ENCODE measurements at places on chromosomes 11 and 22.

DNA sequence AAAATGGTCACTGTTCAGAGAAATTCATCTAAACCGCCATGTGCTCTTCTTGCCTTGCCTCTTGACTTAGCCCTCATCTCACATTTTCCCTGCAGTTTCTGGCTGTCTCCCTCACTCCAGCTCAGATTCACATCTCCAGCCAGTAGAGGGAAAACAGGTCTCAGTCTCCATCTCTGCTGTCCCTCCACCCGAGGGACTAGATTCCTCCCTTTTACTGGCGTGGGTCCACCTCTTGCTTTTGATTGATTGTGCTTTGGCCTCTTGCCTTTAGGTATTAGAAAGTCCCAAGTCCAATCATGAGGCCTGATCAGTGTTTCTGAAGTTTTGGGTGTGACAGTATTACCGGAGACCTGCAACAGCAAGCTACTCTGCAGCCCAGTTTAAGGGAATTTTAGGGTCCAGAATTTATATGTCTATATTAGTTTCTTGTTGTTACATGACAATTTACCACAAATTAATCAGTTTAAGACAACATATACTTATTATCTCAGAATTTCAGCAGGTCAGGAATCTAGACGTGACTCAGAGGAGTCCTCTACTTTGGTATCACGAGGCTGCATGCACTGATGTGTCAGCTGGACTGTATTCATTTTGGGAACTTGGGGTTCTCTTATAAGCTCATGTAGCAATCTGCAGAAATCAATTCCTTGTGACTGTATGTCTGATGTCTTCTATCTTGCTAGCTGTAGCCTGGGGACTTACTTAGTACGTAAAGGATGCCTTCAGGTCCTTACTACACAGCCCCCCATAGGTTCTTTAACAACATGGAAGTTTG, 805.2 kb upstream of the CCDC90B start:
- DNase-seq, result no peak

- peak; percentile 14 for DNase-seq
Measured at GRCh38 chr22:50399751-50400331, 56.7 kb downstream of the PPP6R2 start.

DNA sequence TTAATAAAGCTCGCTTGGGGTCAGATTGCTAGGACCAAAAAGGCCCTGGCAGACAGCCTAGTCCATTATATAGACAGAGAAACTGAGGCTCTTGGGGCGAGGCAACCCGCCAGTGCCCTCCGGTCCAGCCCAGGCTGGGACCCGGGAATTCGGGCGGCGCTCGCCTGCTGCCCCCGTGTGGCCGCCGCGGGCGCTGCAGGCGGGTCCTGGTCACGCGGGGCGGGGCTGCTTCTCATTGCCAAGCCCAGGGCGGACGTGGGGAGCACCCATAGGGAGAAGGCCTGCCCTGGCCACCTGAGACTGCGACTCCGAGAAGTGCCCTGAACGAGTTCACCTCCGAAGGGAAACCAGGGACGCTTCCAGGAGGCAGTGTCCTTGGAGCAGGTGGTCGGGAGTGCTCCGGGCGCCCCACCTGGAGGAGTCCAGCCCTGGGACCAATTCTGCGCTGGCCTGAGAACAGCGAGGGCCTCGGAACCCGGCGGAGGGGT, 36.0 kb upstream of the CSNK1E start:
- peak; percentile 59 for DNase-seq

- peak; percentile 44 for DNase-seq
Measured at GRCh38 chr11:102527684-102528083, 2.9 kb downstream of the MMP7 start.

DNA sequence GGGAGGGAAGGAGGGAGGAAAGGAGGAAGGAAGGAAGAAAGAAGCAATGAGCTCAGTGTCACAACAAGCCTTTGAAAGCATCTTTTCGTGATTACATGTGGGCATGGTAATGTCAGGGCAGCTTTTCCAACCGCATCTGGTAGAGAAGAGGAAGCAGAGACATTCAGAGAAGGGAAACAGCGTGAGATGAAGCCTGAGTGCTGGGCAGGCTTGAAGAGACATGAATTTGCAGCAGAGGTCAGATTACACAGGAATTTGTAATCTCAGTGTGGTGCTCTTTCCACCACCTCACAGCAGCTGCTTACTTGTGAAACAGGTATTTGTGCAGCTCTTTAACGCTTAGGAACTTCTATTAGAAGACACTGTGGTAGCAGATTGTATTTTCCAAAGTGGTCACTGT, 289.5 kb upstream of the C11orf87 start:
- no peak for DNase-seq

DNA sequence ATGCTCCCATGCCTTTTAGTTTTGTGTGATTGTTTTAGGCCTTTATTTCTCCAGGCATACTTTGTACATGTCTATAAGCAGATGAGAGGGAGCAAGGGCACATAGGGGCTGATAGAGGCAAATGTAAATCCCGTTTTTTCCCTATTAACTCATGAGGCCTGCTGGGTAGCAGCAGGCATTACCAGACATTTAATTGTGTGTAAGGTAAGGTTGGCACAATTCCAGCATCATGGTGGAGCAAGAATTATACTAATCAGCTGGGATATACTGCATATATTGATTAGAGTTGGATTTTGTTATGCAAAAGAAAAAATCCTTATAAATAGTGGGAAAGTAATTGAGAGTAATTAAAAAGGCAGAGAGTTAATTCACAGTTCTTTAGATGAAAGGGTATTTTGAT, 12.2 kb downstream of the FAT3 start:
- no peak for DNase-seq
